ENCODE measurements at places on chromosomes 3 and 15.

DNA sequence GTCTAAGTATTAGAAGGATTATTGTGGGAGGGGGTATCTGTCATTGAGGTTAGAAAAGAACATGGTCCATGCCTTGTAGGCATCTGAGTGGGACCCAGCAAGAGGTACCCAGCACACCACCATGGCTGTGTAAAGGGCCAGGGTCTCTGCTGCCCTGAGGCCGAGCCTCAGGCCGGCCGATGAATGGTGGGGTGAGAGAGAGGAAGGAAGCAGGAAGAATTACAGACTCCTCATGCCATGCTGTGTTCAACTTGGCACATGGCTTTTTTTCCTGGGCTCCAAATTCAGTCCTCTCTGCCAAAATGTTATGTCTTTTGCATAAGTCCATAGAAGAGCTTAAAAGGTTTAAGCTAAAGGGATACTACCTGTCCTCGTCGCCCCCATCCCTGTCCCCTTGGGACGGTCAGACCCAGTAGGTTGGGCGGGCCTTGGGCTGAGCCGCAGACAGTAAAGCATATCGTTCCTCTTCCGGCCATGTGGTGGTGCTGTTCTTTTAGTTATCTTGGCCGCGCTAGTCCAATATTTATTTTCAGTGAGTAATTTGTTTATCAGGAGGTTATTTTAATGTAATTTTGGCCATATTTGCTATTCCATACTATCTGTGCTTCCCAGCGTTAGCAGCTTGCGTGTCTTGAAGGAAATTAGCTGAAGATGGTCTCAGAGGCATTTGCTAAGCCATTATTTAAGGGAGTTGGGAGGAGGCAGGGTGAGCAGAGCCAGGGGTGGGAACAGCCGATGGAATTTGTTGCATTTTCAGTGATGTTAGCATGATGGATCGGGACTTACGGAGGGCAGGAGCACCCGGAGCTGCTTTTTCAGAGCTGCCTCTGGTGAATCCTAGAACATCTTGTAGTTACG is 152.4 kb downstream of the AGBL1 start:
- DNase-seq, result peak; percentile 3

DNA sequence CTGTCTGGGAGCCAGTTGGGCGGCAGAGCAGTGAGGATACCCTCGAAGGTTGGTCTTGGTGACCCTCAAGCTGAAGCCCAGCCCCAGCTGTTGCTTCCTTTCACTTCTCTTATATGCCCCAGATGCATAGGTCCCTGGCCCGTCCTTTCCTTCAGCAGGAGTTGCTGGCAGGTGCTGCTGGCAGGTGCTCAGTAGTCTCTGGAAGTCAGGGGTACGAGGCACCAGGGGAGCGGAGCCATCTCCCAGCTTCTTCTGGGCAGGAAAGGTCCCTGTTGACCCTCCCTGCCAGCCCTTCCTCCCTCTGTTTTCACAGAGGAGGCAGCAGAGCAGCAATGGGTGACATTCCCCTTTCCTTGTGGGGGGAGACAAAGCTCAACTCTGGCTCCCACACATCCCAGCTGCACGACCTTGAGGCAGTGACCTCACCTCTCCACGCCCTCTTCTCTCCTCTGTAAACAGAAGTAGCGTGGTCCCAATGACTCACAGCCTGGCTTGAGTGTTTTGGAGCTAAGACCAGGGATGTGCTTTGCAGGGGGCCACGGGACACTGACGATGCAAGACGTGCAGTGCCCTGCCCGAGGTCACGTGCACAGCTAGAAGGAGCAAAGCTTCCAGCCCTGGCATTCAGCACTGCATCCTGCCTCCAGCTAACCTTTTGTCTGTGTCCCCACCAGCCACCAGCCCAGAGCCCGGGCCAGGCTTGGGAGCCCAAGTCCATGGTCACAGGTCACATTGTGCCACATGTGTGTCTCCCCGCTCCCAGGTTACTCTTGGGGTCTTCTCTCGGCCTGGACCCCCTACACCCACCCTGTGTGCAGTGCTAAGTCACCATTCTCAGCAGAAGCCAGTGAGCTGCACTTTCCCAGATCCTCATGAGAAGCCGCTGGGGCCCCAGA is 49.7 kb downstream of the SLC6A6 start:
- DNase-seq, result no peak

GRCh38 chr15:68252925-68253534 is 23.5 kb upstream of the CLN6 start:
- DNase-seq, result no peak

DNA sequence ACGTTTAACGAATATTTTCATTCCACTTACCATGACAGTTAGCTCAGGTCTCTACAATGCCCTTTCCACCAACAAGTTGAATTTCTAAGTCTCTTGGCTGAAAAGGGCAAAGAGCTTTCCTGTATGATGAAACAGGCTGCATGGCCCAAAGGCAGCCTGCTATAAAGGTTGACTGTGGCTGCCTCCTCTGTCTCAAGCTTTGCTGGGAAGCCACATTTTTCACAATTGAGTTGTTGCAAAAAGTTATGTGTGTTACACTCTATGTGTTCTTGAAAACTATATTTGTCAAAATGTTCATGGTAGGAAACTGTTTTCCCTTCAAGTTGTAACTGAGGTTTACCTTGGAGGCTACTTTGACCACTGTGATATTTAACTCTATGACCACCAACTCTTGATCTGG is 49.5 kb downstream of the DZIP1L start:
- no peak for DNase-seq

DNA sequence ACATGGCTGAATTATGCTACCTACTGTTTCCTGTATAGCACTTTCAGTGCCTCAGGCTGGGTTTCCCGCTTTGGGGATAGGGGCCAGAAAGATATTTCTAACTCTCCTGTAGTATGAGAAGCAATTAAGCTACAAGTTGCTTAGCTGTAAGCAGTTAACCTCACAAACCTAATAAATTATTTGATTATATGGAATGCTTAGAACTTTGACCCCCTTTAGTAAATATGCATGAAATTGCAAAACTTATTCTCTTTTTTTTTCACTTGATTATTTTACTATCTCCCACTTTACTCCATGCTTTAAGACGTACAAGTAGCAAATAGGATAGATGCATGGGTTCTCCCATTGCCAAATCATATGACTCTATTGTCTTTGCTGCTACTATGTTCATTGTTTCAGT is 27.5 kb upstream of the CHMP2B start:
- DNase-seq, result no peak

GRCh38 chr15:83308671-83309070 is 24.2 kb upstream of the BNC1 start:
- no peak for DNase-seq

- no peak for DNase-seq
Observed at GRCh38 chr3:158509891-158510290, 61.1 kb upstream of the MLF1 start.

- DNase-seq, result no peak
Observed at GRCh38 chr3:176867681-176868663, 329.3 kb downstream of the TBL1XR1 start.

DNA sequence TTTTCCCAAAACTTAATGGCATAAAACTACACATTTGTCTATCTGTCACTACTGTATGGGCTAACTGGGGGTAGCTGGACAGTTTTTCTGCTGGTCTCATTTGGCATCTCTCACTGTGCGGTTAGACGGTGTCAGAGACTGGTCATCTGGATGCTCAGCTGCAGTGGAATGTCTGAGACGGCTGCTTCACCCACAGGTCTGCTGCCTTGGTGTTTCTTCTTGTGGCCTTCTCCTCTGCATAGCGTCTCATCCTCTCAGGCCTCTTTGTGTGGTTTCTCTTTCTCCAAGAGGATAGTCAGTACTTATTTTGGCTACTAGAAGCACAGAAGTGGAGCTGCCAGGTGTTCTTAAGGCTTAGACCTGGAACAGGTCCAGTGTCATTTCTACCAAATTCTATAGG is 35.9 kb upstream of the GOLGA6L9 start:
- DNase-seq, result no peak

- DNase-seq, result no peak
Observed at GRCh38 chr15:98529205-98530145, 118.9 kb upstream of the IGF1R start.

DNA sequence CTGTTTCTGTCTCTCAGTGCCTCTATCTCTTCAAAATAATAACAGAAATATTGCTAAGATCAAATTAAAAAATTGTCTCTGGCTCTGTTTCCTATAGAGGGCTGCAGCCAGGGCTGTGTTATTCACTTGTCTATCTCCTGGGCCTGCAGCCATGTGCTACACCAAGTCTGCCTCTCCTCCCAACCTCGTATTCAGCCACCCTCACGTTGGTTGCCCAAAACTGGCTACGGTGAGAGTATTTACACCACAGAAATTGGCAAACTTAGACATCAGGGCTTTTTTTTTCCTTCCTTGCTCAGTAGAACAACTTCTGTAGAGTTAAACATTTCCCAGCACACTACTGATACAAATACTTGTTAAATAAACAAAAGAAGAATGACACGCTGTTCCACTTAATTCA is 320.9 kb upstream of the ICE2 start:
- DNase-seq, result no peak

GRCh38 chr3:46986055-46986730 is 6.7 kb downstream of the NBEAL2 start:
- no peak for DNase-seq

DNA sequence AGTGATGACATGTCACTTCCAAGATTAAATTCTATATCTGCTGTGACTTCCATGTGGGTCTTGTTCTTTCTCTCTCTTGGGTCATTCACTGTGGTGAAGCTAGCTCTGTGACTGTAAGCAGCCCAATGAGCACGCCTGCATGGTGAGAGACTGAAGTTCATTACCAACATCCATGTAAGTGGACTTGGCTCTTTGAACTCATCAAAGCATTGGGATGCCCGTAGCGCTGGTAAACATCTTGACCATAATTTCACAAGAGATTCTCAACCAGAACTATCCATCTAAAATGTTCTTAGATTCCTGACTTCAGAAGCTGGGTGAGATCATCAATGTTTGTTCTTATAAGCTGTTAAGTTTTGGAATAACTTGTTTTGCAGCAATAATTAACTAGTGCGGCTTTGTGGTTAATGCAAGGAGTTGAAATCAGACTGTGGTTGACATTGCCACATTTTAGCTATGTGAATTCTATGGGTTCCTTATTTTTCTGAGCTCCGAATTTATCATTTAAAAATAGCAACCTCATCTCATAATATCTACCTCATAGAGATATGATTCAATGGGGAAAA is 31.6 kb upstream of the LRRC3B start:
- DNase-seq, result no peak

GRCh38 chr3:158453865-158454264 is 117.1 kb upstream of the MLF1 start:
- no peak for DNase-seq

DNA sequence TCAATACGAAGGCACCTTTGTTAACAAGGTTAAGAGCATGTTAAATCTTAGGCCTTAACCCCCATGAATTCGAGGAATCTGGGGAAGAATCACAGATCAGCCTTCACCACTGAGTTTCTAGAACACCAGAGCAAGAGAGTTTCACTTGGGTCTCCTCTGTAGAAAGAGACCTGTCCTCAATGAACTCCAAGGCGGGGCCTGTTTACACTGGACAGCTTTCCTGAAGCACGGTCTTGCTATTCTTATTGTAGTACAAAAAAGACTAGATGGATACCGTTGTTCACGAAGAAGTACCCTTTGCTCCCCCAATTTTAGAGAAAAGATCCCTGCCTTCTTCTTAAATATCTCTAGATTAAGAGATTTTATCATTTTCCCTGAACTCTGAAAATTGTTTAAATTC is 64.9 kb downstream of the USF3 start:
- DNase-seq, result no peak

GRCh38 chr3:31958701-31959152 is 22.3 kb downstream of the OSBPL10 start:
- no peak for DNase-seq

DNA sequence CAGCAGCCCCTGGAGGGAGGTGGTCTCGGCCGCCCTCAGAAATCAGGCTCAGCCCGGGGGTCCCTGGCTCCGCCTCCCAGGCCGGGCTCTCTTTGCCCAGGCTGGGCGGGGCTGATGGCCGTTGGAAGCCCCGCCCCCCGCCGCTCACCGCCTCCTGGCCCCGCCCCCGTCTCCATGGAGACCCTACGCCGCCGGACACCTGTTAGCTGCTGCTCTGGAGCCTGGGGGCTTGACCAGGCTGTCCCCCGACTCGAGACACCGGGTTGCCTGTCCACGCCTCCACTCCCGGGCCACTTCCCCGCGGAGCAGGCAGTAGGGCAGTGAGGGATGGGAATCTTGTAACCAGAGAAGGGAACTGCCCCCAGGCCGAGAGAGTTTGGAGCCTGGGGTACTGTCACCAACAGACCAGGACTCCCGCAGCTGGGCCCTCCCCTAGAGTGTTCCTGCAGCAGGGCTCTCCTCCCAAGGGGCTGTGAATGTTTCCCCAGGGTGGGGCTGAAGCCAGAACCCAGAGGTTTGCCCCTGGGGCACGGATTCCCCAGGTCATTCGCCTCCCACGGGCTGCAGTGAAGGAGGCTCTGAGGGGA is 27.8 kb upstream of the RPL32 start:
- no peak for DNase-seq

- DNase-seq, result no peak
Observed at GRCh38 chr15:78247911-78248310, 13.5 kb upstream of the ACSBG1 start.

GRCh38 chr3:131114256-131114655 is 87.6 kb downstream of the NEK11 start:
- no peak for DNase-seq

DNA sequence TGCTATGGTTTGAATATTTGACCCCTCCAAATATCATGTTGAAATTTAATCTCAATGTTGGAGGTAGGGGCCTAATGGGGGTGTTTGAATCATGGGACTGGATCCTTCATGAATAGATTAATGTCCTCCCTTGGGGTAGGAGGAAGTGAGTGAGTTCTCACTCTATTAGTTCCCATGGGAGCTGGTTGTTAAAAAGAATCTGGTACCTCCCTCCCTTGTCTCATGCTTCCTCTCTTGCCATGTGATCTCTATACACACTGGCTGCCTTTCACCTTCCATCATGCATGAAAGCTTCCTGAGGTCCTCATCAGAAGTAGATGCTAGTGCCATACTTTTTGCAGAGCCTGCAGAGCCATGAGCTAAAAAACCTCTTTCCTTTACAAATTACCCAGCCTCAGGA is 177.7 kb upstream of the MCTP2 start:
- no peak for DNase-seq

GRCh38 chr15:37142371-37142770 is 42.0 kb upstream of the MEIS2 start:
- no peak for DNase-seq

- DNase-seq, result no peak
Observed at GRCh38 chr3:11328196-11328945, 56.2 kb downstream of the ATG7 start.

- DNase-seq, result no peak
Observed at GRCh38 chr15:67175643-67176071, 78.8 kb downstream of the AAGAB start.
